ENCODE measurements at places on chromosomes 2 and 18.

DNA sequence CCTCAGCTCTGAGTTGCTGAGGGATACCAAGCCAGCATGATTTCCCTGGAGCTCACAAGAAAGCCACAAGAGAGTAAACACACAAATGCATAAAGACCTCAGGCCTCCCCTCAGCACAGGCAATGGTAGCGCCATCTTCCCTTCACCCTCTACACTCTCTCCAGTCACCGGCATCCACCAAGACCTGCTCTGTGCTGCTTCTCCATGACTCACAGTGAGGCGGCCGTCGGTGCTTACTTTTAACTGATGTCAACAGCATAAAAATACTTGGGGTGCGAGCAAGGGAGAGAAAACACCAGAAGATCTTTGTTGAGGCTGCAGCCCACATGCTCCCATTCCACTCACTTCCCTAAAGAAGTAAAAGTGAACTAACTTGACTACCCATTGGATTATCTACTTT lies 46.7 kb downstream of the L3MBTL4 start:
- no peak for DNase-seq

DNA sequence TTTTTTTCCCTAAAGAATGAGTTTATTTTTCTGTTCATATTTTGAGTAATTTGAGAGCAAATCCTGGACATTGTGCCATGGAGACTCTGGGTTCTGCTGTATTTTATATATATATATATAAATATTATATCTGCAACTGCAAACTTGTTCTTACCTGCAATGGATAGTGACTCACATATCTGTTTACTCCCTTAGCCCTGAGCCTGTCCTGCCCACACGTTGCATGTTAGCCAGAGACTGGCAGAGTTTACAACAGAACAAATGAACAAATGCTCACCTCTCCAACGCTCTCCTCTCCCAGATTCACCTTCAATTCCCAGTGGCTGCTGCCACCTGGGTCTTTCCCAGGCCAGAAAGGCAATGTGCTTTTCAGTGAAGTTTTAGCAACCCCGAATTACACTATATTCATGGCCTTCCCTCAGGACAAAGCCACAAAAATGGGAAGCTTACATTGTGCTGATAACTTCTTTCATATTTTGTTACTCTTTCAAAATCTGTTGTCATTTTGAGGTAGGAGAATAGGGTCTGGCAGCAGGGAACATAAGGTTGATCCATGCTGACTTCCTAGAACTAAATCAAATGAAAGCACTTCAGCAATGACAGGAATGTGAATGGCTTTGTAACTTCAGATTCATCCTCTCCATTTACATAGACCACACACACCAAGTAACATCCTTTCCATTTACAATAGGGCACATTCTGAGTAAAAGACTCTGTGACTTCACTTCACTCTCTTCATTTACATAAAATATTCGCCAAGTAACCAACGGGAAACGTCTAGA lies 105.4 kb upstream of the FAM110C start:
- peak; percentile 30 for DNase-seq

GRCh38 chr2:109352898-109353689 lies 224.1 kb downstream of the SH3RF3 start:
- DNase-seq, result no peak

DNA sequence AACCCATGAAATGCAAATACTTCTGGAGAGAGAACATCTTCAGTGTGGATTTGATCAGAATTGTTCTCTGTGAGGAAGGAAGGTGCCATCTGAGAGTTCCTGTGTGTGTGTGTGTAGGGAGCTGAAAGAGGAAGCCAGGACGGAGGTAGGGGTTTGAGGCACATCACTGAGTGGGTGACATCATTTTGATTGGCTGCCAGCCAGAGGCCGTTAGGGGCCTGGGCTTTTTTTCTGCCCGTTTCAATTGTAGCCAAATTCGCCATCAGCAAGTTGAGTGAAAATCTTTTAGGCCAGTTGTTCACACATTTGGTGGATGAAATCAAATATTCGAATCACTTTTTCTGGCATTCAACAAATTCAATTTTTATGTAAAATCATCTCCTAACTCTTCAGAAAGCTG lies 48.9 kb downstream of the TSN start:
- no peak for DNase-seq

- no peak for DNase-seq
Observed at GRCh38 chr18:48026216-48026615, 95.8 kb upstream of the SMAD2 start.

DNA sequence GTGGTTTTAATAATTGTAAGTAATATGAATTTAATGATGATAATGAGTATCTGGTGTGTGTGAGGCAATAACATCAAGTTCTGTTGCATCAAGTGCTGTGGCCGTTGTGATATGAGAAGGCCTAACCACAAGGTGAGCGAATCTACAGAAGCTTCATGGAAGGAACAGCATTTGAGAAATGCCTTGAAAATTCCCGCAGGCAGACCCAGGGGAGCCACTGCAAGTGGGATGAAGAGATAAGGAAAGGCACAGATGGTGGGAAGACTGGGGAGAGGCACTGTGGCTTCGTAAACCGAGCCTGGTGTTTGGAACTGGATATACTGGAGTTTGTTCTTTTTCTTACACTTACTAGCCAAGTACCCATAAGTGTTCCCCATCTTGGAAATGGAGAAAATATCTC lies 357.5 kb downstream of the PTPRM start:
- DNase-seq, result no peak

DNA sequence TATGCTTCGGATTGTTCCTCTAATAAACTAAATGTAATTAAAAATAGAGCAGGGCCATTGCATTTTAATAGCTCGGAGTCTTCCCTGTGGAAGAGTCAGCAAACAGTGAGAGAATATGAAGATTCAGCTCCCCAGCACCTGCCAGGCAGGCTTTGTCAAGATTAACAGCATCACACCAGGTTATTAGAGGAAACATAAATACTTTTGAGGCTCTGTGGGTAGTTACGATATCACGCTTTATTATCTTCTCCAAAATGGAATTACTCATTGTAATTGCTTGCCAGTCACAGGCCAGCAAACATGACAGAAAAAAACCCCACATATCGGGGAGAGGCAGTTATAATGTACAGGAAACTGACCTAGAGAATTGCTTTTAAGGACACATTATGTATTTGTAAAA lies 303.9 kb downstream of the CPS1 start:
- DNase-seq, result no peak

GRCh38 chr18:2979871-2980790 lies 32.8 kb downstream of the LPIN2 start:
- no peak for DNase-seq

GRCh38 chr2:236794176-236794957 lies 224.7 kb downstream of the ACKR3 start:
- no peak for DNase-seq

- DNase-seq, result peak; percentile 82
Observed at GRCh38 chr2:72765997-72766609, 59.7 kb downstream of the EXOC6B start.

DNA sequence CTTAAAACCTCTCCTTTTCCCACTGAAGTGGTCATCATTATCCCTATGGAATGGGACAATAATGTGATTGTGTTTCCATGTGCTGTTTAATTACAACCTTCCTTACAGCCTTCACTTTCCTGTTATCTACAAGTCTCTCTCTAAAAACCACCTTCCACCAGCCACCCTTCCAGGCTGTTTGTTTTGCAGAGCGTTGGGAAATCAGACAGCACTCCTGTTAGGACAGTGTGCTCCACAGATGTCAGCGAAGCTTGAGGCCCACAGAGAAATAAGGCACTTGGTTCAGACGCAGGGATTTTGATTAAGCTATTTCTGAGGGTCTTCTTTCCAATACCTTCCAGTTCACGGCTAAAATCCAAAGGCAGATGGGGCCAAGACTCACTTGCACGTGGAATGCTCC lies 32.3 kb upstream of the ASPRV1 start:
- no peak for DNase-seq

DNA sequence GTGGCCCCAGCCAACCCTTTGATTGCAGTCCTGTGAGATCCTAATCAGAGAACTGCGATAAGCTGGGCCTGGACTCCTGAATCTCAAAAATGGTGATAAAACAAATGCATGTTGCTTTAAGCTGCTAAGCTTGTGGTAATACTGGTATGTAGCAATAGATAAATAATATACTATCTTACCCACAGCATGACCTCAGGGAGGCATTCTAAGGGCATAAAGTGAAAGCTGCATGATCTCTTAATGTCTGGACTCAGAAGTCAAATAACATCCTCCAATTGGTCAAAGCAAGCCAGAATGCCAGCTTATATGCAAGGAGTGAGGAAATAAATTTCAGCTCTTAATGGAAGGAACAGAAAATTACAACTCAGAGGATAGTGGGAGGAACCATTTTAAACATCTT lies 246.1 kb downstream of the FSIP2 start:
- no peak for DNase-seq

DNA sequence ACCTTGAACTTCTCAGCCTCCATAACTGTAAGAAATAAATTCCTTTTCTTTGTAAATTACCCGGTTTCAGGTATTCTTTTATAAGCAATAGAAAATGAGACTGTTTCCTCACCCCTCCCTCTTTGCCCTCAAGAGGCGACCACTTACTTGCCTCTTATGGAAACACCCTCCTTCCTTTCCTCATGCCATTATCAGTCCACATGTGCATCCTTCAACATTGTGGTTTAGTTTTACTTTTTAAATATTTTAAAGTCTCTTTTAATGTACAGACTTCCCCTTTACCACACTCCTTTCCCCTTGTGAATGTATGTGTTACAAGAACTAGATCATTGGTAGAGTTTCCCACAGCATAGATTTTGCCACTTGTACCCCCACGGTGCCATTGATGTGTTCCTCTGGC lies 202.4 kb upstream of the SIX2 start:
- DNase-seq, result no peak

DNA sequence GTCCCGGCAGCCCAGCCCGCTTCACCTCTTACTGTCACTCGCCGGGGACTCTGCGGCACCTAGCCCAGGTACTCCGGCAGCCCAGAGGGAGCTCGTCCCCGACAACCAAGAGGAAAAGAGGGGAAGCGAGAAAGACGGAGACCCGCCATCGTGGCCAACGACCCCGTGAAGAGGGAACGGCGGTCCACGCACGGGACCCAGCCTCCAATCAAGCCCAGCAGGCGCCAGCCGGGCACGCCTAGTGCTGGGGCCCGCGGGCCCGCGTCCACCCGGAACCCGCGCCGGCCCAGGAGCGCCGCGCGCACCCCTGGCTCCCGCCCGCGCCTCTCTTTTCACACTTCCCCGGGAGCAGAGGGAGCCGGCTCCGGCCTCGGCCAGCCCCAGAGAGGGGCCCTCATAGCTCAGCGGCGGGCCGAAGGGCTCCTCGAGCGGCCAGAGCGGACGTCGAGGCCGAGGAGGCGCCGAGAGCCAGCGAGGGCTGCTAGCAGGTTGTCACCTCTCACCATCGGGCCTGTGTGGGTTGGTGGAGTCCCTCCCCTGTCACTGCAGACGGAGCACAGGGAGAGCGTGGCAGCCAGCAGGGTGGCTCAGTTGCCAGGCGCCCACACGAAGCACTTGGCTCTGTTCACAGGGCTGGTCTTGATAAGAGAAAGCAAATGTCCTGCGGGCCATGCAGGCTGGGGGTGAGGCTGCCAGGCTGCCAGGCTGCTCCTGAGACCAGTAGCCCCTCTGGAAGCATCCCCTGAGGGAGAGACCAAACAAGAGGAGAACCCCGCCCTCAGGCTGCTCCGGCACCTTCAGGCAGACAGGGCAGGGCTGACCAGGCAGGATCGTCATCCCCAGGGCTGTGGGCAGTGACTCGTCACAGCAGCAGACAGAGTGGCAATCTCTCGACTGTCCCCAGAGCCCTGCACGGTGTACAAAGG lies 36.9 kb upstream of the KLF11 start:
- no peak for DNase-seq

- DNase-seq, result no peak
Observed at GRCh38 chr2:38178119-38178518, 102.2 kb upstream of the CYP1B1 start.

DNA sequence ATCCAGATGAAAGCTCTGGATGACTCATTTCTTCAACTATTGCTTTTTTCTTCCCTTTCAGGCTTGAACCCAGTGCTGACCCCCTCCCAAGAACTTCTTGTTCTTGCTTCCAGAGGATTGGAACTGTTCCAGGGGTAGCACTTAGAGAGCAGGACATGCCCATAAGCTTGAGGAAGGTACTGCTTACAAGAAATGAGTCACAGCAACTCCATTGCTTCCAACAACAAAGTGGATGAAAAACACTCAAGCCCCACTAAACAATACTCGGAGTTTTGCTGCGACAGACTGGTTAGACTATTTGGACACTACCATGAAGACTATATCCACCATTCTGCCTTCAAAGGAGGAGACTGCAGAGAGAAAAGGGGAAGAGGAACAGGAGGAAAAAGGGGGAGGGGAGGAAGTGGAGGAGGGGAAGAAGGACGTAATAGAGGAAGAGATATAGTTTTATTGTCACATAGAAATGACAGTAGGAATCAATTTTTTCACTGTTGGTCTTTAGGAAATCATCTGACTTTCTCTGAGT lies 1.6 kb upstream of the EPC2 start:
- peak; percentile 55 for DNase-seq

GRCh38 chr18:10230072-10230471 lies 224.4 kb upstream of the APCDD1 start:
- DNase-seq, result peak; percentile 69

DNA sequence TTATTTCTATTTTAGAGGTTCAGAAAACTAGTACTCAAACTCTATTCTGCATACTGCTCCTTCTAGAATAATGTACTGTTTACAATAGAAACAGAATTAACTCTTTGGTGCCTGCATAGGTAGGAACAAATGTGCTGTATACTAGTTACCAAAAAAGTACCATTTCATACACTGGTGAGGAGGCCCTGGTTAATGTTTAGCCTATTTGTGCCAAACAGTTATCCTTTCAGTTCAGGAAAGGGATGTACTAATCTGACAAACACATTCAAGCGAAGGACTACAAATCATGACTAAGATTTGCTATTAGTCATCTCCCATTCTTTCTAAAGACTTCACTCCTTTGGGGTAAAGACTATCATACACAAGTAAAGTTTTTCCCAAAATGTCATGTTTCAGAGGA lies 47.4 kb downstream of the EXOC6B start:
- DNase-seq, result peak; percentile 71

- no peak for DNase-seq
Observed at GRCh38 chr18:55247032-55247431, 287.8 kb upstream of the CCDC68 start.

DNA sequence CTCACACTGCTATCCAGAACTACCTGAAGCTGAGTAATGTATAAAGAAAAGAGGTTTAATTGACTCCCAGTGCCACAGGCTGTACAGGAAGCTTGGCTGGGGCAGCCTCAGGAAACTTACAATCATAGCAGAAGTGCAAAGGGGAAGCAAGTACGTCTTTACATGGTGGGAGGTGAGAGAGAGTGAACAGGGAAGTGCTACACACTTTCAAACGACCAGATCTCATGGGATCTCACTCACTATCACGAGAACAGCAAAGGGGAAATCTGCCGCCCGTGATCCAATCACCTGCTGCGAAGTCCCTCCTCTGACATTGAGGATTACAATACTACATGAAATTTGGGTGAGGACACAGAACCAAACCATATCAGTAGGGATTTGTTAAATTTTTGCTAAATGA lies 150.4 kb upstream of the NXPH2 start:
- DNase-seq, result no peak

DNA sequence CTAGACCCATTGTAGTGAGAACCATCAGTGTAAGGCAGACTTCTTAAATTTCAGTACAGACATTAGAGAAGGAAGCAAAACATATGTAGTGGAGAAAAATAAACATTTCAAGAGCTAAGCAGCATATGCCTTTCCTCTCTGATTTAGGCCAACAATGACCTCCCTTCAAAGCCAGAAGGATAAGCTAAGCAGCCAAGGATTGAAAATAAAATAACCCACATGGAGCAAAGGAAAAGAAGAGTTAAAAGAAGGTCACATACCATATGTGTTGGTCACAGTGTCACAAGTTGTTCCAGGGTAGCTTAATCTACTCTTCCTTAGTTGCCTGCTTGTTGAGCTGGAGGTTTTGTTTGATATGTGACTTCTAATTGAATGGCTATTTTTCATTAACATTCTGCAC lies 15.6 kb upstream of the LAMA1 start:
- DNase-seq, result no peak
